ENCODE measurements at places on chromosomes 13 and 19.

GRCh38 chr19:50402544-50403301, 16.0 kb upstream of the SPIB start:
- DNase-seq, result no peak

- DNase-seq, result no peak
Measured at GRCh38 chr13:100273552-100273951, 184.7 kb downstream of the PCCA start.

GRCh38 chr19:35206379-35206778, 22.2 kb downstream of the FAM187B start:
- DNase-seq, result no peak

DNA sequence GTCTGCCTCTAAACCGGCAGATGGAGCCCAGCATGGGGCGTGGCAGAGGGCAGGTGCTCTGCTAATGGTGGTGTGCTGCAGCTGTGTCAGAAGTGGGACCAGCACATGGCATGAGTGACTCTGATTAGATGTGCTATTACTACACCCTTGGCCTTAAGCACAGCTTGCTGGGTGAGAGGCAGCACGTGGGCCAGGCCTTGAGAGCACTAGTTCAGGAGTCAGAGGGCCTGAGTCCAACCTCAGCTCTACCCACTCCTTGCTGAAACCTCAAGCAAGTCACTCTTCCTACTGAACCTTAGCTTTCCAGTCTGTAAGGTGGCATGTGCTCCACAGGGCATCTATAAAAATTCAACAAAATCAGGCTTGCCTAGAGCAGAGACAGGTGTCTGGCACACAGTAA, 22.7 kb downstream of the AKT2 start:
- DNase-seq, result no peak

All from fibroblast of mammary gland (primary cell).